ENCODE measurements at places on chromosomes 1 and 21. TPM values are rescaled to one million over a fixed set of nuclear protein-coding genes. Genes with fewer than 3 reads are reported as not detected.

The EDARADD gene
- total RNA-seq = 10.8 TPM

The LENEP gene
- 0.40 TPM for total RNA-seq

The NUP133 gene
- total RNA-seq = 56.7 TPM

The CRB1 gene
- not detected for total RNA-seq

The FHAD1 gene
- total RNA-seq = 0.20 TPM

The C1orf52 gene
- total RNA-seq = 36.3 TPM

The GPR52 gene
- 0.57 TPM for total RNA-seq

The IL10RB gene
- total RNA-seq = 10.2 TPM

The BRINP2 gene
- total RNA-seq = not detected

The EPHA2 gene
- 0.29 TPM for total RNA-seq

The SF3B4 gene
- 135 TPM for total RNA-seq

The LAPTM5 gene
- 68.3 TPM for total RNA-seq

The PAX7 gene
- not detected for total RNA-seq

The GPR61 gene
- total RNA-seq = not detected

The LHX8 gene
- total RNA-seq = not detected

The CDKN2C gene
- total RNA-seq = 1.4 TPM

The TNFRSF25 gene
- 149 TPM for total RNA-seq

The KCNE1 gene
- total RNA-seq = 0.25 TPM

The NTRK1 gene
- total RNA-seq = 0.55 TPM

The RIMS3 gene
- total RNA-seq = 0.57 TPM

The LRRC39 gene
- total RNA-seq = 0.38 TPM

The CCDC27 gene
- total RNA-seq = not detected

The VHLL gene
- total RNA-seq = not detected

The LCK gene
- total RNA-seq = 187 TPM

The REN gene
- not detected for total RNA-seq

The TRIM45 gene
- total RNA-seq = 0.21 TPM

The TTLL7 gene
- total RNA-seq = 0.05 TPM

The ASTN1 gene
- total RNA-seq = not detected

The DUSP12 gene
- 45.1 TPM for total RNA-seq

The URB2 gene
- 55.6 TPM for total RNA-seq

The ARMH1 gene
- total RNA-seq = 57.2 TPM

The PRXL2B gene
- total RNA-seq = 40.8 TPM

The TAGLN2 gene
- 353 TPM for total RNA-seq

The CD52 gene
- total RNA-seq = 93.8 TPM

The CELF3 gene
- not detected for total RNA-seq

The LCE1D gene
- not detected for total RNA-seq

The MYOG gene
- total RNA-seq = not detected

The ETV3L gene
- total RNA-seq = not detected

The CAMSAP2 gene
- 3.8 TPM for total RNA-seq

The DISP3 gene
- total RNA-seq = 0.29 TPM

The PRDX1 gene
- total RNA-seq = 896 TPM

The TAF5L gene
- total RNA-seq = 32.6 TPM

The NUP210L gene
- 0.08 TPM for total RNA-seq

The TIPRL gene
- 46.7 TPM for total RNA-seq

The HOOK1 gene
- 4.1 TPM for total RNA-seq

The FCRL1 gene
- 0.11 TPM for total RNA-seq

The ANKRD65 gene
- total RNA-seq = not detected

The AGMAT gene
- total RNA-seq = 21.2 TPM

The TFF3 gene
- not detected for total RNA-seq

The ACTA1 gene
- not detected for total RNA-seq

The SYCP1 gene
- total RNA-seq = not detected

The S100A9 gene
- not detected for total RNA-seq

The TSPAN1 gene
- total RNA-seq = 0.24 TPM

The KIAA0040 gene
- 19.7 TPM for total RNA-seq

The PALMD gene
- not detected for total RNA-seq

The CATSPERE gene
- not detected for total RNA-seq

Measured in activated T-cell treated with anti-CD3 and anti-CD28 coated beads, Interleukin-2, amount 50 U/mL, for 4 hours (primary cell).